ENCODE measurements at places on chromosomes 13 and 19.
A peak's percentile ranks its signal among the peaks of the same experiment; 100 is the strongest.

- H3K4me1 ChIP-seq: no peaks in the 10 kb centered on the region
- no peak overlapping the region for H3K4me3 ChIP-seq
- H3K36me3 ChIP-seq: no peaks in the 10 kb centered on the region
- H3K27me3 ChIP-seq: no peaks in the 10 kb centered on the region
These were observed 259.0 kb downstream of the ITGBL1 start for GRCh38 chr13:101711307-101712025.

- H3K4me1 ChIP-seq: peaks cover 17% of the 10 kb centered on the region
- no peak overlapping the region for H3K4me3 ChIP-seq
- no peak overlapping the region for H3K27ac ChIP-seq
These were observed 46.3 kb downstream of the SIPA1L3 start for GRCh38 chr19:37953171-37953917.

DNA sequence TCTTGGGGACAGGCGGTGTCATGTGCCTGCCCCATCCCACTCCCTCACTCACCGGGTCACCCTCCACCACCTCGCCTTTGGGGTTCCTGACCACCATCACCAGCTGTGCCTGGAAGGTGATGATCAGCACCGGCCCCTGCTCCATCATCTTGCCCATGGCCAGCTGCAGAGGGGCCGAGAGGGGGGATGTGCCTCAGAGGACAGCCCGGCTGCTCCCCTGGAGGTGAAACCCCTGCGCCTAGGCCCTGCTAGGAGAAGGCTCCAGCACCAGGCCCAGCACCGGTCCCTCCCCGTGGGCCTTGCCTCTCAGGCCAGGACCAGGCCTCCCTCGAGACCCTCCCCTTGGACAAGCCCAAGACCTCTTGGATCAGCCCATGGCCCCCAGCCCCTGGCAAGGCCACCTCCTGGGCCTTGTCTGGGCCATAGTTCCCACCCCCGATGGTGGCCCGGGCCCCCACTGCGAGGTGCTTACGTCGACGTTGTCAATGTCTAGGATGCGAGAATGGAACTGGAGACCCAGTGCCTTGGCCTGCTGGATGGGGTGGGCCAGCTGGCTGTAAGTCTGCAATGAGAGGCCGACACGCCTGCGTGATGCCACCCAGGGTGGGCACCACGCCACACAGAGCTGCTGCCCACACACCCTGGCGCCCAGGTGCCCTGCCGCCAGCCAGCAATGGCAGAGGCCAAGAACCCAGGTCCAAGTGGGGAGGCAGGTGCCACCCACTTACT is 1.8 kb upstream of the CTXN1 start:
- H3K4me3 ChIP-seq: no peak overlapping the region
- H3K27ac ChIP-seq: peak overlapping the region; percentile 84
- H3K36me3 ChIP-seq: peaks cover 52% of the 10 kb centered on the region
- peaks cover 11% of the 10 kb centered on the region for H3K4me1 ChIP-seq

DNA sequence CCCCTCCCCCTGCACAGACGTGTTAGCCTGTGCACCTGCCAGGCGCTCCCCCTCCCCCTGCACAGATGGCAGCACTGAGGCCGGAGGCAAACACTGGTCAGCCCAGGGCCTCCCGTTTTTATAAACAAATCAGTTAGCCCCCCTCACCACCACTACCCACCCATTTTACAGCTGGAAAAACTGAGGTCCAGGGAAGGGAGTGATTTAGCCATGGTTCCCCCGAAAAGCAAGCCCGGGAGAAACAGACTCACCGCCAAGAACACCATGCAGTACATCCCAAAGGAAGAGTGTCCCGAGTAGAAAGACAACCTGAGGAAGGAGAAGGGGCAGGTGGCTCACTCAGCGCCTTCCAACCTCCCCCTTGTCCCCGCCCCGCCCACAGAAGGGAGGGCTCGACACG is 8.7 kb downstream of the PLPP2 start:
- no peak overlapping the region for H3K4me3 ChIP-seq
- H3K36me3 ChIP-seq: no peaks in the 10 kb centered on the region
- DNase-seq: no peak
- H3K27ac ChIP-seq: no peak overlapping the region
- H3K4me1 ChIP-seq: no peaks in the 10 kb centered on the region
- no peaks in the 10 kb centered on the region for H3K27me3 ChIP-seq

DNA sequence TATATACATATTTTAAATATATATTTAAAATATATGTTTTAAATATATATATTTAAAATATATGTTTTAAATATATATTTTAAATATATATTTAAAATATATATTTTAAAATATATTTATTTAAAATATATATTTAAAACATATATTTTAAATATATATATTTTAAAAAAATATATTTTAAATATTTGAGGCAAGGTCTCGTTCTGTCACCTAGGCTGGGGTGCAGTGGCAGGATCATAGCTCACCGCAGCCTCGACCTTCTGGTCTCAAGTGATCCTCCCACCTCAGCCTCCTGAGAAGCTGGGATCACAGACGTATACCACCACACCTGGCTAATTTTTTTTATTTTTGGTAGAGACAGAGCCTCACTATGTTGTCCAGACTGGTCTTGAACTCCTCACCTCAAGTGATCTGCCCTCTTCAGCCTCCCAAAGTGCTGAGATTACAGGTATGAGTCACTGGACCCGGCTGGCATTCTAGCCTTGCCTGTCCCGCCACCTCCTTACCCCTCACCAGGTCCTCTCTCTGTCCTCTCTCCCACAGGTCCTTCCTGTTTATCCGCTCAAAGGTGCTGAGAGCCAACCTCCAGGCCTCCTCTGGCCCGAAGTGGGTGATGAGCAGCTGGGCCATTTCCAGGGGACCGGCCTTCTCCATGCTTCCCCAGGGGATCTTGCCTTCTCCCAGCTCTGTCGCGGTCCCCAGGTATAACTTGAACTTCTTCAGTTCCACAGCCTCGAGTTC is 564 bp downstream of the NLRP12 start:
- H3K27me3 ChIP-seq: no peaks in the 10 kb centered on the region
- no peak overlapping the region for H3K4me3 ChIP-seq
- H3K27ac ChIP-seq: peak overlapping the region; percentile 79
- H3K36me3 ChIP-seq: no peaks in the 10 kb centered on the region
- no peaks in the 10 kb centered on the region for H3K4me1 ChIP-seq

DNA sequence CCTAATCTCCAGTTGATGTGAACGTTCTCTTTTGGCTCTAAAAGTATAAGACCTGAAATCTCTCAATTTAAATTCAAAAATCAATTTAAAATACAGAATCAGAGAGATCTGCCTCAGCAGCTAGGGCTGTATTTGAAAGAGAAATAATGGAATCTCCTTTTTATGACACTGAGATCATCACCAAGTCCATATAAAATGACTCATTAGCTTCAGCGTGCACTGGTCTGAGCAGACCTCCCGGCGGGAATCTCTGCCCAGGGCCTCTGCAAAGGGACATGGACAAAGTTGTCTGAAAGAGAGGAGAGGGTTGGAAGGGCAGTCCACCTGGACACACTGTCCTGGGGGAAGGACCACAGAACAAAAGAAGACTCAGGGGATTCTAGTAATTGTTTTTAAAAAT is 855.6 kb downstream of the EFNB2 start:
- no peaks in the 10 kb centered on the region for H3K36me3 ChIP-seq
- no peak for DNase-seq
- no peaks in the 10 kb centered on the region for H3K27me3 ChIP-seq
- H3K4me3 ChIP-seq: no peak overlapping the region

All from spleen (tissue), 13 donors.